Stimulated activated naive CD8-positive, alpha-beta T cell treated with anti-CD3 and anti-CD28 coated beads, Interleukin-15, Interleukin-2, amounts not matched to agents 100 U/mL and 50 U/mL, for 24 hours (primary cell): ENCODE measurements at places on chromosomes 7 and 10.

DNA sequence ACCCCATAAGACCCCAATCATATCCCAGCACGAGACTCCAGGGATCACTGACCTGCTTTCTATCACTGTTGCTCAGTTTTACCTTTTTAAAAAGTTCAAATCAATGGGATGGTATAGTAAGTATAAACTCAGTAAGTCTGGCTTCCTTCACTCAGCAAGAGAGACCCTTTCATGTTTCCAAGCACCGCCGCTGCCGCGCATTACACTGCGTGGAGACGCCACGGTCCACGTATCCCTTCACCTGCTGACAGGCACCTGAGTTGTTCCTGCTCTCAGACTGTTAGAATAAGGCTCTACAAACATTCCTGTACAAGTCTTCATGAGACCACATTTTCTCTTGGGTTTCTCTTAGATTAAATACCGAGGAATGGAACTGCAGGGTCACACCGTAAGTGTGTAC is 28.3 kb downstream of the MAD1L1 start:
- DNase-seq: no peak

GRCh38 chr7:135960709-135961451 is 16.3 kb downstream of the MTPN start:
- DNase-seq: no peak

DNA sequence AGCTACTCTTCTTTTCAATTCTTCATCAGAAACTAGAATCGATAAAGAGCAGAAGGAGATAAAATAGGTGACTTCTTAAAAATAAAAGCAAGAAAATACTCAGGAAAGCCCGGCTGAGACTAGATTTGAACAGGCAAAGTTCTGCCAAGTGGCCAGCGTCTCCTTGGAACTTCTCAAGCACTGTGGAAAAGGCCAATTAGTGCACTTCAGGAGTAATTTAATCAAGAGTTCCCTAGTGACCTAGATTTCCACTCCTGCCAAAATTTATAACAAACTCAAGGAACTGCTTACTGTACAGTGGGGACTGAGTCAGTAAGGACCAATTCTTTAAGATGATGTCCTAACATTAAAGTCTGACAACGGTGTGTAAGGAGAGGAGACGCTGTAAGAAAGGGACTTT is 57.3 kb downstream of the CHCHD3 start:
- DNase-seq: no peak

GRCh38 chr7:108073305-108074070 is 56.7 kb downstream of the LAMB4 start:
- DNase-seq: no peak

DNA sequence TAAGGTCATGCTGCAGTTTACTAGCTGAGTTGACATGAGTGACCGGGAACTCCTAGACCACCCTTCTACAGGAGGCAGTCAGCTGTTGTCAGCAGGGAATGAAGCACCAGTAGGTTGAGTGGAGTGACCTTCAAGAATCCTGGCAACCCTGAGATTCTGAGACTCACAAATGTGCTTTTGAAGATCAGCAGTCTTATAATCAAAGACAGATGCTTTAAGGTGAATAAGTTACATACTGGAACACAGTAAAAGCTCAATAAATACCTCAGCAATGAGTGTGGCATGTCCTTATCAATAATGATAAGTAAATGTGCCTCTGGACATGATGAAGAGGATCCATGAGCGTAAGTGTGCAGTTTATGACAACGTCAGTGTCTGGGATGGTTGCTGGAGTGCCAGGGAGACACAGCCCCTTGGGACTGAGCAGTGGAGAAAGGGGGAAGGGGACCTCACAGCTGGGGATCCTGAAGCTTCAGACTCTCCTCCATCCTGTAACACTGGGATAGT is 11.9 kb upstream of the OR6V1 start:
- no peak for DNase-seq

DNA sequence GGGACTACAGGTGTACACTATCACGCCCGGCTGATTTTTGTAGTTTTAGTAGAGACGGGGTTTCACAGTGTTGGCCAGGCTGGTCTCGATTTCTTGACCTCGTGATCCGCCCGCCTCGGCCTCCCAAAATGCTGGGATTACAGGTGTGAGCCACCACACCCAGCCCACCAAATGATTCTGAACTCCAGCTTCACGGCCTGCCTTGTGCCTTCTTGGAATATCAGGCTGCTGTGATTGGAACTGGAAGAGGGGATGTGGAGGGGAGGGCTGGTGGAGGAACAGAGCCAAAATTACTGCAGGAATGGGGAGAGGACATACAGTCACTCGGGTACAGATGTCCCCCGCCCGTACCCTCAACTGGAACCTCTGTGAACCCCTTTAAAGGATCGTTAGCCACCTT is 268.4 kb downstream of the ACTR3B start:
- no peak for DNase-seq

DNA sequence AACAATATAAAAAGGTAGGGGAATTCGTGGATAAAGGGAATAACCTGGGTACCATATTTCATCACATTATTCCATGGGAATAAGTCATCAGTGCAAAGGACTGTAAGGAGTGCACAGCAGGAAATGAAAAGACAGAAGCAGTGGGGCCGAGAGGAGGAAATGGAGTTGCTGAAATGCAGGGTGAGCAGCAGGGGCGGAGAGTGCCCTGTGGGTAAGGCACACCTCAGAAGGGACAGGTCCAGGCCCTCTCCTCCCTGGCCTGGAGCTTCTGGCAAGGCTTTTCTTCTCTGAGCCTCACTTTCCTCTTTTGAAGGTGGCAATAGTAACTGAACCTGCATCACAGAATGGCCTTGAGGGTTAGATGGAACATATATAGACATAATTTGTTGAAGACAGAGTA is 26.2 kb downstream of the IKZF1 start:
- DNase-seq: no peak

DNA sequence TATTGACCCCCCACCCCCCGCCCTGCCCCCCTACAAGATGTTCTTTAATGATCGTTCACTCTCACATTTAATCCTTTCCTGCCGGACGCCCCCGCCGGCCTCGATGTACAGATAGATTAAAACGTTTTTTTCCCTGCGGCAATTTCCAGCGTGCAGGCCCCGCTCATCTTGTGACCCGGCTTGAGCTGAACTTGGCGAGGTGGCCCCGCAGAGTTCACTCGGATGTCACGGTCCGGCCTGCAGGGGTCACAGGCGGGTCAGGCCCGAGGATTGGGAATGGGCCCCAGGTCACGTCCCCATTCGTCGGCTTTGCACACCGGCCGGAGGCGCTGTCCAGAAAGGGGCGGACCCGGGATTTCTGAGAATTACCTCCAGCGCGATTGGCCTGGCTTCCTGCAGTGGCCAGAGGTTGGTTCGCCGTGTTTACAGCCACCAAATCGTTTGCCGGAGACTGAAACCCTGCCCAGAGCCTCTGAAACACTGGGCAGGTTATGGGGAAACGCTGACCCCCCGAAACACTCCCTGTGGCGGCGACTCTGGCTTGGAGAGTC is 1.9 kb upstream of the CYP26A1 start:
- DNase-seq: no peak

GRCh38 chr10:64116707-64117106 is 595.5 kb downstream of the REEP3 start:
- DNase-seq: no peak

- DNase-seq: no peak
These were observed 63.0 kb downstream of the VOPP1 start for GRCh38 chr7:55509322-55509721.

DNA sequence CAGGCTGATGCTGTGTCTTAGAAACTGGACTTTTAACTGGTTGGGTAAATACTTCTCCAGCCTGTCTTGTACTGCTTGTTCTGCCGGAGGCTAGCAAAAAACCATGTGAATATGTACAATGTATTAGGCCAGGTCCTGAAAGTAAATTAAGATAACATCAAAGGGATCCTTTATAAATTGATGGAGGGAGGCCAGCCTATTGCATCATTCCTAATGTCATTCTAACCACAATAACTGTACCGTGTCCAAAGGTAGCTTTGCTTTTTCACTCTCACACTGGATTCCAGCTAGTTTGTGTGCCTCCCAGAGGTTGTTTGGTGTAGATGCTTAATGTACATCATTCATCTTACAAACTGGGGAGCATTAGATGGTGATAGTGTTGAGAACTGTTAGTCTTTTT is 91.2 kb upstream of the SEM1 start:
- DNase-seq: no peak

- no peak for DNase-seq
These were observed 38.7 kb upstream of the GSAP start for GRCh38 chr7:77454802-77455201.

DNA sequence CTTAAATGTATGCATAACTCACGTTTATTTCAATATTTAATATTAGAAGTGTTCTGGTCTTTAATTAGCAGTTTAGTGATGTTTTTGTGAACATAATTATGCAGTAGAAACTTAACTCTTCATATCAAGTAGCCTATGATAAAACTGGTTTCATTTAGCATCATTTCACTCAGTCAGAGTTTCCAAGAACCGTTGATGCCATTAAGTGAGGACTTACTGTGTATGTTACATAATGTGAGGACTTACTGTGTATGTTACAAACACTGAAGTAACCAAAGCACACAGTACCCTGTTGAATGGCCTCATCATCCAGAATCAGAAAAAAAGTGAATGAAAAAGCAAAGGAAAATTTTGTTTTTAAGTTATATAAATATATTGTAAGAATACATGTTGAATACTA is 32.9 kb upstream of the PBLD start:
- no peak for DNase-seq

DNA sequence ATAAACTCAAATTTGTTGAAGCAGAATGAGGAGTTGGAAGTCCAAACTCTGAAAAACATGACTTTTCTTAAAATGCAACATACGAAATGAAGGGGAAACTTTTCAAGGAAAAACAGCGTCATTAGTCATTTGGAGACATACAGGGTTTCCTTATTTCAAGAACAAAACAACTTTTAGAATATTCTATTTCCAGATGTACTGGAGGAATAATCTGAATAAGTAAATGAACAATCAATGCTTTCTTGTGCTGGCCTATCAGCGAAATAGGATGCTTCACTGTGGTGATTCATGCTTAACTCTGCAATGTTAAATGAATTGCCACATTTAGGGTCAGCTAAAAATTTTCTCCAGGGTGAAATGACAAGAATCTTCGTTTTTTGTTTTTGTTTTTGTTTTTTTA is 114.3 kb downstream of the SEMA3C start:
- DNase-seq: no peak

GRCh38 chr7:74657692-74658177 is at the start of gene GTF2I:
Gene GTF2I (plus strand): TSS chr7:74657718. CDS start chr7:74689129, 31,411 bp downstream.
- DNase-seq: no peak

DNA sequence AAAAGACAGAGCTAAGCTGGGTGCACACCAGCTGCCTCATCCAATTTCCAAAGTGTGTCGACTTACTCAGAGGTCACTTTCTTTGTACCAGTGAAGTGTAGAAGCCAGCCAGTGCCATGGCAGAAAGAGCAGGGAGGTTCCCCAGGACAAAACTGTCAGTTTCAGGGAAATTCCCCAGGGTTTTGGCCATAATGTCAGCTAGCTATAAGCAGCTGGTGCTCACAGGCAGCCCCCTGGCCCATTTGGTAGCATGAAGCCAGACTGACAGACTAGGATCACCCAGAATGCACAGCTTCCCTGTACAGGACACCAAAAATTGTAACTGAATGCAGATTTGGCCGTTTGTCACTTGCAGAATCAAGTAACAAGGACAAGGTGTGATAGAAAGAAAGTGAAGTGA is 28.6 kb downstream of the MRPL32 start:
- DNase-seq: no peak

DNA sequence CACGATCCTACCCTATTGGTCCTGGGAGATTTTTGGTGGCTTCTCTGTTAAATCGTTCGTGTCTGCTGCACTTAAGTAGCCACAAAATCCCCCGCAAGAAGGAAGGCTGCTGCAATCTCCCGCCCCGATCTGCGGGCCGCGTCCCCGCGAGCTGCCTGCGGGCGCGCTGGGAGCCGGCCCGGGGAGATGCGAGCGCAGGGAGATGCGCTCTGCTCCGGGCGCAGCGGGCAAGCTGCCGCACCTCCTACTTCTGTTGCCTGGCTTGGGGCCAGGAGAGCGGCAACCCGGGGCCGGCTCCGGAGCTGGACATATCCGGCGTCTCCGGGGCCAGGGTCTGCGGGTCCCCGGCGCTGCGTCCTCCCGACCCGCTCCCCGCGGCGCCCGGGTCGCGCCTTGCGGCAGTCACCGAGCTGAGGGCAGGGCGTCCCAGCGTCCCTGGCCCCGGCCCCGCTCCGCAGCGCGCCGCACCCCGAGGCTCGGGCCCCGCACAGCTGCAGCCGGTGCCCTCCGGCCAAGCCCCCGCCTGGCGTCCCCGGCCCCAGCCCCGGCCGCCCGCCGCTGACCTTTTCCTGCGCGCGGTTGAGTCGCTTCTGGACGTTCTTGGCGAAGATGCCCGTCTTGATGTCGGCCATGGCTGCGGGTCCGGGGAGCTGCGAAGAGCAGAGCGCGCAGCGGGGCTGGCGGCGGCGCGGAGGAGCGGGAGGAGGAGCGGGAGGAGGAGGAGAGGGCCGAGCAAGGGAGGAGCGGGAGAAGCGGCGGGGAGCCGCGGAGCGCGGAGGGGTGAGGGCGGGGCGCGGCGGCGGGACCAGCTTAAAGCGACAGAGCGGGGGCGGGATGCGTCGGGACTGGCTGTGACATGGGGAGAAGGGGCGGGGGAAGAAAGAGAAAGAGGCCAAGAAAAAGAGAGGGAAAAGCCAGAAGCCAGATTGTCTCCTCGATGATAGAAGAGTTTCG is at the start of gene AMPH:
AMPH (minus strand) TSS at position 654 of the 954 bp plus-strand sequence; CDS start at position 632, 22 bp downstream.
- peak; percentile 34 for DNase-seq

GRCh38 chr7:139183878-139184338 is 47.1 kb upstream of the UBN2 start:
- DNase-seq: no peak

GRCh38 chr7:106243893-106244292 is 40.9 kb downstream of the NAMPT start:
- DNase-seq: no peak

DNA sequence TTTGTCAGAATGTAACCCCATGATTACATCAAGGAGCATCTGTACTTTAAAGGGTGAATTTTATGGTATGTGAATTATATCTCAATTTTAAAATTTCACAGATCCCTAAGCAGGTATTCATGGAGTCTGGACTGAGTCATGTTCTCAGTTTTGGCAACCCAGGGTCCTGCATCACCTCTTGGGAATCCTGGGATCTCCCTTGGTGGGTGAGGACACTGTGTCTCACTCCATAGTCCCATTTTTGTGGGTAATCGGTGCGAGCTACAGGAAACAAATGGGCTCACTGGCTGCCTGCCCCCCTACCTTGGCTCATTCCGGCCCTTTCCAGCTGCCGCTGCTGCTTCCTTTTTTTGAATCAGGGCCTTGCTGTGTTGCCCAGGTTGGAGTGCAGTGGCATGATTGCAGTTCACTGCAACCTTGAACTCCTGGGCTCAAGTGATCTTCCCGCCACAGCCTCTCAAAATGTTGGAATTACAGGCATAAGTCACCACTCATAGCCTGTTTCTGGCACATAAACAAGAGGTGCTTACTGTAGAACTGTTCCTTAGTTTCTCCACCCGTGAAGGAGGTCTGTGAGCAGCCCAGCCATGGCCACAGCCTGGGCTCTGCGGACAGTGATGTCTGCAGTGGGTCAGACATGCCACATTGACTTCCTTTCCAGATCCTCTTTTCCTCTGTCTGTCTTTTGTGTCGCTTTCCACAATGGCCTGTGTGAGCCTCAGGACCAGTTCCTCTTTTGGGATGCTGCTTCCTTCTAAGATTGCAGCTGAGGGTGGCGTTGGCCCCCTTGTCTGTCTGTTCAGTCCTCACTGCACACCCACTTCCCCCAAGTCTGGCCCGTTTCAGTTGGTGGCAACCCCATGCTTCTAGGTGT is 14.5 kb downstream of the PALD1 start:
- DNase-seq: no peak

- no peak for DNase-seq
These were observed 24.2 kb downstream of the DOCK1 start for GRCh38 chr10:126929391-126929790.
